ENCODE measurements at places on chromosomes 2 and 18. TPM values are rescaled to one million over a fixed set of nuclear protein-coding genes. Genes with fewer than 3 reads are reported as not detected.

The C2orf72 gene
- total RNA-seq = 0.26 TPM

The PLEKHA3 gene
- total RNA-seq = 4.8 TPM

The TACR1 gene
- not detected for total RNA-seq

The CCDC138 gene
- 3.7 TPM for total RNA-seq

The TMEM163 gene
- total RNA-seq = 0.13 TPM

The CTDSP1 gene
- total RNA-seq = 56.8 TPM

The SP9 gene
- not detected for total RNA-seq

The MEIS1 gene
- 117 TPM for total RNA-seq

All from epithelial cell of alveolus of lung (primary cell).